ENCODE measurements at places on chromosomes 13 and 19.
A peak's percentile ranks its signal among the peaks of the same experiment; 100 is the strongest.

DNA sequence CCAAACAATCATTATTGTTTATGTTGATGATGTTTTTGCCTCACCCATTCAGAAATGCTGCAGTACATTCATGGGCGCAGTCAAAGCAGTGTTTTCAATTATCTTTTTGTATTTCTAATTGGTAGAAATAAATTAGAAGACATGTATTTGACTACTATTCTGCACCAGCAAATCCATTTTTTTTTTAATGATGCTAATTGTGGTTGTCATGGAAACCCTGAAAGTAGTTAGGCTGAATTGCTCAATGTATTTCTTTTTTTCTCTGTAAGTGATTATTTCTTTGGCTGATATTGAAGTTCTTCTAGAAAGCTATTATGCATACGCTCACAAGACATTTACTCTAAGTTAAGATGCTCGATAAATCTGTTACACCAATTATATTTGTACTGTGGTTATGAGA lies 101.2 kb downstream of the RFC3 start:
- no peak for DNase-seq

GRCh38 chr13:103883698-103884097 lies 817.5 kb upstream of the SLC10A2 start:
- DNase-seq = no peak

DNA sequence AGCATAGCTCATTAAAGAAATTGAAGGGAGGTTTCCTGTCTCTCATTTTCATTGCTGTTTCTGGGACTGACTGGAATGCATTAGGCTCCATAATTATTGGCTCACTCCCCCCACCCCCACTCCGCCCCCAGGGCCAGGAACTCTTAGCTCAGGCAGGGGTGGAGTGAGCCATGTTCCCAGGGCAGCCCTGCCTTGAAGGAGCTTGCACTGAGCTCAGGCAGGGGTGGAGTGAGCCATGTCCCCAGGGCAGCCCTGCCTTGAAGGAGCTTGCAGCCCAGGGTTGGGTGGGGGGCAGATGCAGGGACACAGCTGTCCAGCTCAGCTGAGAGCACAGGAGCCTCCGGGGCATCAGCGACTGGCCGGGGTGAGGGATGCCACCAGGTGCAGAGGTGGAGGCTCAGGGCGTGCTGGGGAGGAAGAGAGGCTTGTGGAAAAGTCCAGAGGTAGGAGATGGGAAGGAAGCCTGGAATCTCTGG lies 39.1 kb upstream of the TFDP1 start:
- peak; percentile 41 for DNase-seq

DNA sequence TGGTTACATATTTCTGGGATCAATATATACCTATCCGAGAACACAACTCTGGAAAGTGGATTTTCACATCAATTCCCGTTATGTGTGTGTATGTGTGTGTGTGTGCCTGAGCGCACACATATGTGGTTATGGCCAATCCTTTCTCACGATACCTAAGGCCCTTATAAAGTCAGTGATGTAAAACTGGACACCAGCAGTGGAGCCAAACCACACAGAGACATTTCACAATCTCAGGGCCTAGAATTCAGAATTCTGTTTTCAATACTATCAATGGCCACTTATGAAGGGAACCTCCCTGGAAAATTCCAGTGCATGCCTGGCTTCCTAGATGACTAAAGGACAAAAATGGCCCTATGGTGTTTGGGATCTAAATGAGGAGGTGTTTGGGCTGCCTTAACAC lies 187.3 kb upstream of the UBL3 start:
- DNase-seq = no peak

- DNase-seq = no peak
Measured at GRCh38 chr19:30167976-30168635, 204.1 kb upstream of the ZNF536 start.

DNA sequence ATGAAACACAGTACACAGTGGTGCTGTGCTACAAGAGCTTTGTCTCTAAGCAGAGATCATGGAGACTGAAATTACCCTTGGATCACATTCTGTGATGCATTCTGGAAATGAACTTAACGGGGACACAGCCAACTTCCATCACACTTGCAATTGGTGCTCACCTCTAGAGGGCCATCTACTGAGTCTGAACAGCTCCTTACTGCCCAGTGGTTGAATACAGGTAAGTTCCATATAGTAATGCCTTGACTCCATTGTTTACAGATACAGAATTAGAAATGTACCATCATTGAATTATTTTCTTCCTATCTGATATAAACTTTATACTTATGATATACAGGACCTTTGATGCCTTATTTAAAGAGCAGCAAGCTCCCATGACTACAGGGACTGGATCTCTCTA lies 686.4 kb downstream of the PCDH9 start:
- DNase-seq = no peak

DNA sequence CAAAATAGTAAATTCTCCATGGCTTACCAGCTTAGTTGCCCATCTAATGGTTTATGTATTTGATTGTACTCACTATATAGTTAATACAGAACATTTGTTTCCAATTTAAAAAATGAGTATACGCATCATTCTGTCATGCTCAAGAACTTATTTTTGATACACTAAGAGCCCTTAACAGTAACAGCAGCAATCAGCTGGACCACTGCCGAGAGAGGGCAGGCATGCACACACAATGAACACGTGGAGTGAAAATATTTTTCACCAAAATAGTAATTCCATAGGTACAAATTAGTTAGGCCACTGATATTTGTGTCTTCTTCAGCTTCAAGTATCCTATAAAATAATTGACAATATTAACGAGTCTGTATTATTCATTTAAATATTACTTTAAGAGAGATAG lies 109.9 kb downstream of the KLF12 start:
- no peak for DNase-seq

- no peak for DNase-seq
Measured at GRCh38 chr13:38618336-38618735, 68.5 kb upstream of the FREM2 start.

DNA sequence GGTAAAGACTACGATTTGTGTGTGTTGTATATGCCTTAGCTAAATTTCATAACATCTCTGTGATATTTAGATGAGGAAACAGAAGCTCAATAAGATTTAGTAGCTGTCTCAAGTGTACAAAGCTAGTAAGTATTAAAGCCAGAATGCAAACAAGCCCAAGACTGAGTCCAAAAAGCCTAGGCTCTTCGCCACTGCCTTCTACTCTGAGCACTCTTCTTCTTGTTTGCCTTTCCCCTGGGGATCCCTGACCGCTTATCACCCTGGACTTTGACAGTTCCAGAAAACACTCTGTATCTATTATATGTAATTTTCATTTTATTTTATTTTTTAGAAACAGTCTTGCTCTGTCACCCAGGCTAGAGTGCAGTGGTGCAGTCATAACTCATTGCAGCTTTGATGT lies 5.8 kb downstream of the TM9SF2 start:
- DNase-seq = no peak

DNA sequence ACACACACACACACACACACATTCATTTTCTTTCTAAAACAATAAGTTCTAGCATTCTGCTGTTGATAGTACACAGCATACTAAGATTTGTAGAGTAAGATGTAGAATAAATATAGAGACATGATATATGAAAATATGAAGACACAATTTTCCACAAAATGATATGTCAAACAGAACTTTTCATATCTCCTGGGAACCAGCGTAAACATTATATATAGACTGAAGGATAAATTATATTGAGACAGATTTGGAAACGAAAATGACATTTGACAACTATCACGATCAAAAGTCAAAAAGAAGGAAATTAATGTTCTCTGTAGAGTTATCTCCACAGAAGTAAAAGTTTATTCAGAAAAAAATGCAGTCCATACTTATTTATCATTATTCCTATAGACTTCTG lies 1605.7 kb upstream of the SLC10A2 start:
- no peak for DNase-seq

GRCh38 chr19:3803114-3803888 lies 17.1 kb upstream of the MATK start:
- no peak for DNase-seq

- no peak for DNase-seq
Measured at GRCh38 chr13:28268800-28269223, 130.5 kb downstream of the PAN3 start.

- DNase-seq = no peak
Measured at GRCh38 chr19:32830231-32831014, 39.1 kb downstream of the SLC7A9 start.

DNA sequence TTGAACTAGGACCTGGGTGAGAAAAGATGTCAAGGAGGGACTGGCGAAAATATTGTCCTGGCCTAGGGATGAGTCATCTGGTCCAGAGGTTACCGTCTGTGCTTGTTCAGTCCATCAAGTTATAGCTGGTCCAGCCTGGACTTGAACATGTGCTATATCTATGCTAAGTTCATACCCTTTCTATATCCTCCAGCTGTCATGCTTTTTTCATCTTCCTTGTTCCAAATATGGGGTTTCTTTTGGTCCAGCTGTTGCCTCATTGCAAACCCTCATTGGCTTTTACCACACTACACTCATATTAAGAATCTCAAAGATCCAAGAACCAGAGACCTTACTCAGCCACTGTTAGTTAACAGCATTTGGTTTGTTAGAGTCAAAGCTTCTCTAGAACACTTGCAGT lies 19.1 kb upstream of the KLF12 start:
- no peak for DNase-seq

DNA sequence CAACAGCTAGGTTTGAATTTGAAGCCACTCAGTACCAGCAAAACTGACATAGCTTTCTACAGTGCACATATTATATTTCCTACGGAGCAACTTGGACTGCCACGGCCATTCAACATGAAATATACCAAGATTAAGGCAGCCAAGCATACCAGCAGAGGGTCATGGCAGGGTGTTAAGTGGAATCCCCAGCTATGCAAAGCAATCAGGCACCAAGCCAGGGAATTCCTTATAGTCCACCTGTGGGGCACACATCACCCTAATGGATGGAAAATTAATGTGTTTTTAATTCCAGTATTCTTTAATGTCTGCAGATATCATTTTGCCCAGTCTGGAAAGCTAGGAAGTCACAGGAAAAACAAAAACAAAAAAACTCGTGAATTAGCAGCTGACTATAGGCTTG lies 1190.3 kb downstream of the EFNB2 start:
- no peak for DNase-seq

- DNase-seq = peak; percentile 79
Measured at GRCh38 chr13:30862707-30863106, 43.4 kb upstream of the MEDAG start.
